ENCODE measurements at places on chromosomes 2 and 18. TPM values are rescaled to one million over a fixed set of nuclear protein-coding genes. Genes with fewer than 3 reads are reported as not detected.

DNA sequence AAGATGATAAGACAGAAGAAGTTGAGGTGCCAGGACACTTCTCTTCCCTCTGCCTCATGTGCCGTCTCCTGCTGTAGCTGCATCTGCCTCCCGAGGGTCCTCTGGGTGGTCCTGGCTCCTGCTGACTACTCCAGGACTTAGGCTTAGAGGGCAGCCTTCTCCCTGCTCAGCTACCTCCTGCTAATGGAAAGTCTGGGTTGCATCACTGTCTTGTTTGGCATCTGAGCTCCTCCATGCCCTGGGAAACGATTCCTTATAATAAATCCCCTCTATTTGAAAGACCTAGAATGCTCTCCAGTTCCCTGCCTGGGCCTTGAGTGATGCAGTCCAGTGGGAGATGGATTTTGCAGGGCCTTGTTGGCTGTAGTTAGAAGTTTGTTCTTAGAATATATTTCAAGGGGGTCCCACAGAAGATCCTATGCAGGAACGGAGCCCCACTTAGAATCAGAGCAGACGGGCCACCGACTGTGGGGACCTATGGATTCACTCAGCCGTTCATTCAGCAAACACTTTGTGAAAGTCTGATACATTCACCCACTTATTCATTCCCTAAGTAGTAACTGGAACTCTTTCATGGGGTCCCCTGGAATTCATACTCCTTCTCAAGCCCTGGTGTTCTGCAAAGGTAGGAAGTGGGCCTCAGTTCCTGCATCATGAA lies 269.8 kb upstream of the HDAC4 start:
- H3K4me3 ChIP-seq, result no peak overlapping the region
- no peak overlapping the region for H3K27ac ChIP-seq
- no peak for DNase-seq
- H3K4me1 ChIP-seq, result no peaks in the 10 kb centered on the region

- H3K4me1 ChIP-seq, result no peaks in the 10 kb centered on the region
- no peaks in the 10 kb centered on the region for H3K36me3 ChIP-seq
- H3K27me3 ChIP-seq, result no peaks in the 10 kb centered on the region
These were observed 62.8 kb downstream of the PRELID3A start for GRCh38 chr18:12470382-12471075.

The ACTR3 gene
- total RNA-seq, result 120 TPM

DNA sequence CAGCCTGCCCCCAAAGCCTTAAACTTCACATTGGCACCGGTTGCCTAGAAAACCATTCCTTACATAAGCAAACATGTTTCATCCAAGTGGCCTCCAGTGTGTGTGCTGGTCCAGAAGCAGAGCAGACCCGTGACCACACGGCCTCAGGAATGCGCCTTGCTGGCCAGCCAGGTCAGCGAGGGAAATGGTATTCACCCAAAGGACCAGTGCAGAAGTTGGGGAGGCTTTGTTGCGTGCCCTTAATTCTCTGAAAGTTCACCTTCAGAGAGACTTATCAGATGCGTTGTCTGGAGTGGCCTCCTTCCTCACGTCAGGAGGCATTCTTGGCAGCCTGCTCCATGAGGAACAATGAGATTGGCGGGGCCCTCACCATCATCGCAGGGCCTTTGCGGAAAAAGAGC lies 25.9 kb downstream of the NRP2 start:
- H3K4me1 ChIP-seq, result peaks cover 63% of the 10 kb centered on the region
- H3K4me3 ChIP-seq, result no peak overlapping the region
- no peaks in the 10 kb centered on the region for H3K36me3 ChIP-seq
- DNase-seq, result no peak
- H3K27me3 ChIP-seq, result no peaks in the 10 kb centered on the region

DNA sequence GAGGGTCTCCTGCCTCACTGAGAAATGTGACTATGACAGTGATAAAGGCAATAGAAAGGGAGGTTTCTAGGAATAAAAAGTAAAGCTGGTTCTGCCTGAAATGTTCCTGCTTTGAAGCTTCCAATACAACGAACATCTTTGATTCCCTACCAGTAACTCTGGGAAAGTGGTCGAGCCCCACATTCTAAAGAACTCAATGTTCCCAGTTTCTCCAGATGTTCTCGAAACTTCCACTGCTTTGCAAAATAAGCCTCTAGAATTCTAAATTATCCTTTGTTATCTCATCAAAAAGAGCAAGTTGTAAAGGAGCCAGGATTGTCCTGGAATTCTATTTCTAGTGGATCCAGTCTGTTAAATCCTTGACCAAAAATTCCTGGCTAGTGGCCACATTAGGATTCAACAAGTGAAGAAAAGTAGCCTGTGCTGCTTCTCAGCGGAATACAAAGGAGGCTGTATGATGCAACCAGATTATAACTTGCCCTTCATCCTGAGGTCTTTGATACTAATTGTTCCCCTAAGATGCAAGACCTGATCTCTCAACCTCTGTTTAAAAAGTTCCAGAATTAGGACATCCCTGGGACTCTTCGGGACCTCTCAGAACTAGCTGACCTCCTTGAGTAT lies 8.4 kb downstream of the SCN7A start:
- no peaks in the 10 kb centered on the region for H3K27me3 ChIP-seq
- no peak overlapping the region for H3K27ac ChIP-seq
- no peak for DNase-seq
- no peaks in the 10 kb centered on the region for H3K4me1 ChIP-seq
- H3K4me3 ChIP-seq, result no peak overlapping the region

DNA sequence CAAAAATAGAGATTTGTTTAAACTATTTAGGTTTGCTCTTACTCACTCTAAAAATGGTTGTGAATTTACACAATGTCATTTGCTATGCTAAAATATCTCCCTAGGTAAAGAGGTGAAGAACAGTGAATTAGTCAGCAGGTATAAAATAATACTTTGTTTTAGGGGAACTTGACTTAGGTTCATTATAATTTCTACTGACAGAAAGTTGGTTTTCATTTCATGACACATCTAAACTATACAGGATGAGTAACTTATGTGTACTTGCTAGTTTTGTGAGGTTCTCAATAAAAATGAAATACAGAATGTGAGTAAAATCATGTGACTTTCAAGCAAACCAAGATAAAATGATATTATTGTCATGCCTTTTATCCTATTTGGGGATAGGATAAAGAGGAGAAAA lies 66.0 kb downstream of the DIS3L2 start:
- H3K36me3 ChIP-seq, result no peaks in the 10 kb centered on the region
- H3K4me1 ChIP-seq, result no peaks in the 10 kb centered on the region

The SPEG gene
- total RNA-seq, result 18.4 TPM

The DSG2 gene
- total RNA-seq, result 50.5 TPM

GRCh38 chr2:98569197-98569793 lies 39.0 kb downstream of the COA5 start:
- no peaks in the 10 kb centered on the region for H3K27me3 ChIP-seq
- H3K27ac ChIP-seq, result no peak overlapping the region
- H3K4me3 ChIP-seq, result no peak overlapping the region
- no peaks in the 10 kb centered on the region for H3K4me1 ChIP-seq
- H3K36me3 ChIP-seq, result no peaks in the 10 kb centered on the region

GRCh38 chr2:68832233-68832869 lies 38.8 kb downstream of the BMP10 start:
- no peaks in the 10 kb centered on the region for H3K27me3 ChIP-seq
- H3K4me3 ChIP-seq, result no peak overlapping the region
- no peak overlapping the region for H3K27ac ChIP-seq
- H3K36me3 ChIP-seq, result no peaks in the 10 kb centered on the region
- DNase-seq, result no peak

- H3K36me3 ChIP-seq, result peaks cover 13% of the 10 kb centered on the region
- H3K27ac ChIP-seq, result no peak overlapping the region
- H3K4me1 ChIP-seq, result peaks cover 24% of the 10 kb centered on the region
These were observed 89.2 kb downstream of the EPHA4 start for GRCh38 chr2:221482666-221483455.

The ANKRD12 gene
- total RNA-seq, result 26.8 TPM

Measured in neural progenitor cell (in vitro differentiated cells).